ENCODE measurements at places on chromosomes 6 and 20.
A peak's percentile ranks its signal among the peaks of the same experiment; 100 is the strongest.

- DNase-seq = no peak
Observed at GRCh38 chr6:31898383-31899011, 999 bp upstream of the EHMT2 start.

GRCh38 chr20:4152696-4153235, 137.4 kb upstream of the RNF24 start:
- no peak for DNase-seq

DNA sequence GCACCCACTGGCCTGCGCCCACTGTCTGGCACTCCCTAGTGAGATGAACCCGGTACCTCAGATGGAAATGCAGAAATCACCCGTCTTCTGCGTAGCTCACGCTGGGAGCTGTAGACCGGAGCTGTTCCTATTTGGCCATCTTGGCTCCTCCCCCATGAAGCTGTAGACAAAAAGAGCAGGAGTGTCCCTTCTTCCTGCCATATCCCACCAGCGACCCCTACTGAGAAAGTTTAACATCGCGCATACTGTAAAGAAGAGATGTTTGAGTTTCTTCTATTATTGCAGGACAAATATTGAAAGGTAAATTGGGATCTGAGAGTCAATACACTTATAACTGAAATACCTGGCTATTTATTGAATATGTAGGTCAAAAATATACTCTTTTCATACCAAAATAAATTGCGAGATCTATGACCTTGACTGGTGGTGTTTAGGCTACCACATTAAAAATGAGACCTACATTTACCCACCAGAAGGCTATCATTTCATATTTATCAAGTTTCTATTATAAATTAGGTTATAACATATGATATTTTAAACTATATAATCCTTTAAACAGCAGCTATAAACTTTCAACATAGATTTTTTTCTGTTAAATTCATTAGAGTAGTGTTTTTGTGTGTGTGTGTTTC, 586.3 kb downstream of the HTR1B start:
- no peak for DNase-seq

- DNase-seq = no peak
Observed at GRCh38 chr6:113530769-113531168, 326.4 kb upstream of the MARCKS start.

DNA sequence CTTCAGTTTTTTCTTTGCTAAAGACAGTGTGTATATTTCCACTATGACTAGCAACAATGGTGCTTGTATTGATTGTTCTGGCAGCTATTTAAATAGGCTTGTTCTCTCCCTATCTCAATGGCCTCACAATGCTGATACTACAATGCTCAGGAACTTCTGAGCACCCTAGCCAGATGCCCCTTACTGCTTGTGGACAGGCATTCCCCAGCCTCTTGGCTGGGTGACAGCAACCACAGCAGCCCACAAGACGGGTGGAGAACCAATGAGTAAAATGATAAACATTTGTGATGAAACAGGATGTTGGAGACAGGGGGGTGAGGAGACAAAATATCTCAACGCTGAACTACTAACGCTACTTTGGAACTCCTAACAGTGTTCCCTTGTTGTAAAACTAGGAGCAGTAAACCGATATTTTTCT, 42.3 kb downstream of the HIVEP2 start:
- DNase-seq = peak; percentile 69

- no peak for DNase-seq
Observed at GRCh38 chr6:149359440-149359839, 40.6 kb upstream of the SUMO4 start.

DNA sequence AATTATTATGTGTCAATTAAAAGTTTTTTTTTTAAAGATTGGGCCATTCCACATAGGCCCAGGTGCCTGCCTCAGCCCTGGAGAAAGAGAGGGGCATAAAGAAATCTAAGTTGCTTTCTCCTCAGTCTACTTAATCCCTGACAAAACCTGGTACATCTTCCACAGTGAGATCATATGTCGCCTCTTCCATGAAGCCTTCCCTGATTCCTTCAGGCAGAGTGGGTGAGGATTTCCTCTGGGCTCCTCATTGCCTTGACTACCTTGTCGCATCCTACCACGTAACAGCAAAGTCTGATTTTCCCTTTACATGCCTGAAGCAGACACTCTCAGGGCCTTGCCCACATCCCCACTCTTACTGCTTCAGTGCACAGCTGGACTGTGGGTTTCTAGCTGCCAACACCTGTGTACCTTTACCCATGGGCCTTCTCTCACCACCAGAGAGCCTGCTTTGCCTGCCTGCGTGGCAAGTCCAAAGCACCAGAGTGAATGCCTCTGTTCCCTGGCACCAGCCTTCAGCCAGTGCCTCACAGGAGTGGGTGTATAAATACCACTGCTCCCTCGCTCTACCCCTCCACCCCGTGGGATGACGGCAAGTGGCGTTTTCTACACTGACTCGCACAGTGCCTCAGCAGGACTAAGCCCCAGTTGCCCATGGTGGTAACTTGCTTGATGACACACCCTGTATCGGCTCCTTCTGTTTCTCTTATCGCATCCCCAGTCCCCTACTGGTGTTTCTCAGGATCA, 68.0 kb downstream of the EYA2 start:
- no peak for DNase-seq

DNA sequence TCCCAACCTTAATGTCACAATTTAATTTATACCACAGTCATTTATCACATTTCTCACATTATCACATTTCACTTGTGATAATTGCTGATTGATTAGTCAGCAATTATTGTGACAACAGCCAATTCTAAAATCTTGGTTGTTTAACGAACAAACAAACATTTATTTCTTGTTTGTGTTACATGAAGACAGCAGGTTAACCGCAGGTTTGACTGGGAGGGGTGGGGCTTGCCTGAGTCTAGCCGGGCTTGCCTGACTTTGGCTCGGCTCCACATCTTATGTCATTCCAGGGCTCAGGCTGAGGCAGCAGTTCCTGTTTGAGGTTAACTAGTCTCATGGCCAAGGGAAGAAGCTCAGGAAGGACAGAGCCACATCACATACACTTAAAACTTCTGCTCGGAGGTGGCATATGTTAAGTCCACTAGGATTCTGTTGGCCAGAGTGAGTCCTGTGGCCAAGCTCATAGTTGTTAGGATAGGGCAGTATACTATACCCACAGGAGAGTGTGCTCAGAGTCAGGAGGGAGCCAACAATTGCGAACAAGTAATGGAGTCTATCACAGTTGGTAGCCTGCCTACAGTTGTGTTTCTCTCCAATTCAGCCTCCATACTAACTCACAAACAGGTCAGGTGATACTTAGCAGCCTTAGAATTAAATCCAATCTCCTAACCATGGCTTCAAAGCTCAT, 90.0 kb upstream of the IFNGR1 start:
- peak; percentile 2 for DNase-seq

GRCh38 chr6:152648105-152648504, 10.9 kb upstream of the SYNE1 start:
- no peak for DNase-seq

DNA sequence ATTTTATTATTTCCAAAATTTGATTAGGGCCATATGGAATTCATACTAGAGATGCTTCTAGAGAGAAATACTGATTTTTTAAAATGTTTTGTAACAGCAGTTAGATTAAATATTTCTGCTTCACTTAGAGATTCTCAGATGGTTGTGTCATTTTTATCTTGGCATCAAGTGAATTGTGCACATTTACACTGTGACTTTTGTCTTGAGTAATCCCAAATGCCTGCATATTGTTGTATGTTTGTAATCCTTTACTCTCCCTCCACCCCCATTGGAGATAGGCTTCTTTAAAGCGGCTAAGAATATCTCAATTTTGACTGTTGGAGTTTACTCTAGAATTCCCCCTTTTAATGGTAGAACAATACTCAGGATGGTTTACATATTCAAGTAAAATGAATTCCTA, 19.0 kb downstream of the STX16 start:
- DNase-seq = no peak

DNA sequence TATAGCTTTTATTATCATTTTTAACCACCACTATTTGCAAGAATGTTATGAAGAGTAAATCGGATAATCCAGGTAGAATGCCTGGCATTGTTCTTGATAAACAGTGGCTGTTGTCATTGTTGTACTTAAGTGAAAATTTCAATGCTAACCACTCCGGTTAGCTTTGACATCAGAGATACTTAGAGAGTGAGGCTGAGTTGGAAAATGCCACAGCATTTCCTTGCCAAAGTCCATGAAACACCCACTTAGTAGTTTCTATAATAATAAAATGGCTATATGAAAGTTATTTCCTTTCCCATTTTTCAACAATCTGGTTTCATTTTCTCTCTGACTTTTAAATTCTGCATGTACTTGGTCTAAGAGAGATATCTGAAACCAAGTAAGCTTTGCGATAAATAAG, 132.0 kb downstream of the CDK19 start:
- no peak for DNase-seq

- DNase-seq = peak; percentile 28
Observed at GRCh38 chr6:148761527-148762011, 14.7 kb downstream of the UST start.

Data from activated effector memory CD4-positive, alpha-beta T cell treated with Interleukin-2 at 50 U/mL for 16 hours (primary cell).